ENCODE measurements at places on chromosomes 7 and 10.
A peak's percentile ranks its signal among the peaks of the same experiment; 100 is the strongest.

- peak; percentile 92 for DNase-seq
Measured at GRCh38 chr10:124728071-124728829, 15.9 kb downstream of the FAM53B start.

- DNase-seq, result no peak
Measured at GRCh38 chr7:151868396-151869108, 8.4 kb downstream of the PRKAG2 start.

GRCh38 chr7:143413123-143413522 is 4.5 kb upstream of the EPHA1 start:
- DNase-seq, result no peak

DNA sequence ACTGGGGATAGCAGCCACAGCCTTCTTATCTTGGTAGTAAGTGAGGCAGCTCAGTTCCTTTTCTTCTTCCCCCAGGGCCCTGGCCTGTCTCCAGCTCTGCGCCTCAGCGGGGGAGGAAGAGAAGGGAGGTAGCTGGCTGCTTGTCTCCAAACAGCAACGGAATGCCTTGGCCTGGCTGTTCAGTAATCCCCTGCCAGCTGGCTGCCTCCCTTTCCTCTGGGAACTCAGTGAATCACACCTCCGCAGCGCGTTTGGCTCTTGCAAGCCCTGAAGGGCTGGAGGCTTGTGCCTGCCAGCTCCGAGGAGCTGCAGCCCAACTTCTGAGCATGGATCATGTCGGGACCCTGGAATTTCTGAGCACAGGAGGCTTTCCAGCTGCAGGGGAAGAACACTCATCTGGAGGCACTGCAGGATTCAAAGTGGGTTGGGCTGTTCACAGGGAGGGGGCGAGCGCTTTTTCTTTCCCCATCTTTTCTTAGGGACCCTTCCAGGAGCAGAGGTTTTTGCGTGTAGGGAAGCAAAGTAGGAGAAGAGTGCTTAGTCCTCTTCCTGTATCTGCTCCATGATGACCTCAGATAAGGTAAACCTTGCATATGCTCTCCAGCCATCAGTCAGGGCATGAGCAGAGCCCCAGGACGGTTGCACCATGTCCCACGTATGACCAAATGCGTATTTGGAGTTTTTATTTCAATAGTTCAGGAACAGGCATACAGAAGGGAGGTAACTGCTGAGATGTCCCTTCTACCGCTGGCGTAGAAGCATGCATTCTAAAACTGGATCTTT is 253.2 kb upstream of the INHBA start:
- DNase-seq, result peak; percentile 45

DNA sequence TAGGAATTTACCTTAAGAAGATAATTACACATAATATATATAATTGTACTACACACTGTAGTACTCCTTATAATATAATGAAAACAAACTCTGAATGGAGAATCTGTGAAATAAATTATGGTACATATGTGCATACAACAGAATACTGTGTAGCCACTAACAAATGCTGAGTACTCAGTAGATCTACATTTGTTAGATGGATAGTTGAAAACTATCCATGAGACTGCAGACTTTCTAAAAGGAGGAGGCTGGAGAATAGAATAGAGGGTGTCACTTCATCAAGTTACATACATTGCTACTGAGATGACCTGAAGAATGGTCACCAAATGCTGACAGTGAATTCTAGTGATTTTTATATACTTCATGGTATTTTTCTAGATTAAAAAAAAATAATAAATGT is 68.7 kb upstream of the OGDHL start:
- no peak for DNase-seq

GRCh38 chr10:34190580-34190979 is 624.5 kb downstream of the PARD3 start:
- DNase-seq, result no peak

DNA sequence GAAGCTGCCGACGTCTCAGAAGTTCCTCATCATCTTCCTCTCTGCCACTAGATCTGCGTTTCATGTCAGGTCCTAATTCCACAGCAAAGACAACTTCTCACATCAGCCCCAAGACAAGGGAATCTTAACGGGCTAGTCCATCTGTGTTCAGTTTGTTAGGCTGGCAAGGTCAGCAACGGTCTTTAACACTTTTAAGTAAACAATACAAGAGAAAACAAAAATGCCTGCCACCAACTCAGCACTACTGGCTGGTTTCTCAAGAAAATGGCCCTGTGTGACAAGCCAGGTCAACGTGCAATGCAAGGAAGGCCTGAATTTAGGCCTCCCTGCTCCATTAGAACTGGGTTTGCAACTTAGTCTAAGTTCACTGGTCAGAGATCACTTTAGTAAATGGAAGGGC is 41.0 kb upstream of the AFAP1L2 start:
- DNase-seq, result no peak

GRCh38 chr10:58575491-58575890 is 62.8 kb downstream of the BICC1 start:
- DNase-seq, result no peak

GRCh38 chr7:112204499-112205342 is 1.5 kb downstream of the DOCK4 start:
- DNase-seq, result peak; percentile 77

DNA sequence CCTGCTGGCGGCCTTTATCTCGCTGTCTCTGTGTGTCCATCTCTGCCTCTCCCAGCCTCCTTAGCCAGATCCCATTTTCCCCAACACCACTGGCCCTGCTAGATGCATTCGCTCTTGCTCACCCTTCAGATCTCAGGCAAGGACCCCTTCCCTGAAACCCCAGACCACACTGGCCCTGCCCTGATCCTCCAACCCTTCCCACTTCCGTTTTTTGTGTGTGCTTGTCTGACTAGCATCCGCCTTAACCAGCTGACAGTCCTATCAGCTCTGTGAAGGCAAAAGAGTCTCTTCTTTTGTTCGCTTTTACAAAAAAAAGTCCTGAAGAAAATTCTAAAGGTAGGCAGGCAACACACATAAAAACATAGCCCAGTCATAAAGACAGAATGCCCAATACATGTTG is 28.7 kb downstream of the CHST15 start:
- peak; percentile 69 for DNase-seq

GRCh38 chr7:148729984-148730733 is 31.5 kb downstream of the CUL1 start:
- DNase-seq, result no peak

- DNase-seq, result no peak
Measured at GRCh38 chr10:86266446-86267242, 100.0 kb downstream of the GRID1 start.

DNA sequence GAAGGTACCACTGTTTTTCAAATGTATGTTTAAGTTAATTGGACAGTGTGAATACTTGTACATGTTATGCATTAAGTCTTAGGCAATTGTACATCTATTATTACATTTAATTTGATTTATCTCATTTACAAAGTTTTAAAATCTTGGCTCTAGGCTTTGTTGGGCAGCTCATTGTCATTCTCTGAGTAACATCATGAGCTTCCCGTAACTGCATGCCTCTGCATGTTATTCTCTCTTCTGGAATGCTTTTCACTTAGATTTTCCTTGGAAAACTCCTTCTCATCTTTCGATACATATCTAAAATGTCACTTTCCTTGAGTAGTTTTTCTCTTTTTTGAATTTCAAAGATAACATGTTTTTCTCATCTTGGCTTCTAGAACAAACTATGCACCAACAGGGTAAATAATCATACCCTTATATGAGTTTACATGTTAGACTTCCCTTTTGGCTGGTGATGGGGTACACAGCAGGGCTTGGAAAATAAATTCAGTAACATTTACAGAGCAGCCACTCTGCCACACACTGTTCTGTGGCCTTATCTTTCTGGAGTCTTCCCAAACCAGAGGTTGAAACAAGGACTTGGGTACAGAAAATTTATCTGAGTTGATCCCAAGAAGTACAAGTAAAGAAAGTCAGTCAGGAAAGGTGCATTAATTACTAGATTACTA is 42.2 kb upstream of the A1CF start:
- no peak for DNase-seq

DNA sequence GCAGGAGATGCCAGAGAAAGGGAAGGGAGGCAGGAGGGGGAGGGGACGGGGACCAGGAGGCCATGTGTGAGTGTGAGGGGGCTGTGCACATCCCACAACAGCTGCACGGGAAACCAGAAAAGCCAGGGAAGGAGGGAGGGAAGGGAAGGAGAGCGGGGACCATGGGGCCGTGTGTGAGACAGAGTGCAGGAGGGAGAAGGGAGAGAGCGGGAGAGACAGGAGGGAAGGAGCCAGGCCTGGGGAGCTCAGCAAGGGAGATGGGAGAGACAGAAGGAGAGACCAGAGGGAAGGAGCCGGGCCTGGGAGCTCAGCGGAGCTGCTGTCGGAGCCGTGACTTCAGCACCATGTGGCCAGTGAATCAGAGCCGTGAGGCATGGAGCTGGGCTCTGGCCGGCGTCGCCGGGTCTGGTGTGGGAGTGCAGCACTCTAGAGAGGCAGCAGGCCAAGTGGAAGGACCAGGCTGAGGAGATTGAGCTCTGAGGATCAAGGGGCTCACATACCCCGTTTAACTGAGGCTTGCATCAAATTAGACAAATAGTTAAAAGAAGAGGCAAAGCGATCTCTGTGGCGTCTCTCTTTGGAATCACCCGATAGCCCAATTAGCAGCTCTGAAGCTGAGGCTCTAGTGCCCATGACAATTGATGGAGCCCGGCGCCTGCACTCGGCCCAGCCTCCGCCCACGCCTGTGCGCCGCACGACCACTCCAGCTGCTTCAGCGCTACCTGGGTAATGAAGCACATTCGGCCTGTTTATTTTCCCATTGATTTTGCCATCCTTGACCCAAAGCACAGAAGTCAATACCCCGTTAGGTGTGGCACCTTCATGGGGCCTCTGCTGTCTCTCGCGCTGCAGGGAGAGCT is 150.4 kb downstream of the MAD1L1 start:
- DNase-seq, result no peak

DNA sequence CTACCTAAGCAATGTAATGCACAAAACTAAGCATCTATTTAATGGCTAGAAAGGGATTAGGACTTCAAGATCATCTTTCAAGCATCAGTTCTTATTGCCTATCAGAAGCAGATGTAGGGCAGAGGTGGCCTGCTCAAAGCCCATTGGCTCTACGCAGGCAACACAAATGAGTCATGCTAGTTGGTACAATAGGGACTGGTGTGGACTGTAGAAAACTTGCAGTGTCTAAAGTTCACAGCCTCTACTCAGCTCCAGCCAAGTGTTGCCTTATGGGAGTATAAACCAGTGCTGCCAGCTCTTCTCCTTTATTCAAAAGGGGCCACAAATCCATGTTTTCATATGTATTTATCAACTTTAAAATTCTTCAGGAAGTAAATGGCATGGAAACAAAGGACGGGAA is 31.7 kb downstream of the ASAH2 start:
- no peak for DNase-seq

DNA sequence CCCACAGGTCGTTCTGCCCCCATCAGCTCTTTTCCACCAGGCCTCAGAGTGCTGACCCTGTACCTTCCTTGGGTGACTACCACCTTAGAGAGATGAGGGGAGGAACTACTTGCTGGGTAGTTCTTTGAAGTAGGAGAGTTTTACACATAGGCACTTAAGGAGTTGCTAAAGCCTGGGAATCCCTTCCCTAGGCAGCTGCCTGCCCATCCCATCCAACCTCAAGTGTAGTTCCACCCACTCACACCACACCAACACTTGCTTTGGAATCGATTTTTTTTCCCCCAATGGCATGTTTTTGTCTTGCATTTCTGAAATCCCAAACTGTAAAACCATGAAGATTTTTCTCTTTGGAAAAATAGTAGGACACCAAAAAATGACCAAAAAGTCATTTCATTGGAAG is 47.7 kb downstream of the FBXW4 start:
- DNase-seq, result no peak

GRCh38 chr7:132904209-132904608 is 177.7 kb downstream of the CHCHD3 start:
- DNase-seq, result no peak

DNA sequence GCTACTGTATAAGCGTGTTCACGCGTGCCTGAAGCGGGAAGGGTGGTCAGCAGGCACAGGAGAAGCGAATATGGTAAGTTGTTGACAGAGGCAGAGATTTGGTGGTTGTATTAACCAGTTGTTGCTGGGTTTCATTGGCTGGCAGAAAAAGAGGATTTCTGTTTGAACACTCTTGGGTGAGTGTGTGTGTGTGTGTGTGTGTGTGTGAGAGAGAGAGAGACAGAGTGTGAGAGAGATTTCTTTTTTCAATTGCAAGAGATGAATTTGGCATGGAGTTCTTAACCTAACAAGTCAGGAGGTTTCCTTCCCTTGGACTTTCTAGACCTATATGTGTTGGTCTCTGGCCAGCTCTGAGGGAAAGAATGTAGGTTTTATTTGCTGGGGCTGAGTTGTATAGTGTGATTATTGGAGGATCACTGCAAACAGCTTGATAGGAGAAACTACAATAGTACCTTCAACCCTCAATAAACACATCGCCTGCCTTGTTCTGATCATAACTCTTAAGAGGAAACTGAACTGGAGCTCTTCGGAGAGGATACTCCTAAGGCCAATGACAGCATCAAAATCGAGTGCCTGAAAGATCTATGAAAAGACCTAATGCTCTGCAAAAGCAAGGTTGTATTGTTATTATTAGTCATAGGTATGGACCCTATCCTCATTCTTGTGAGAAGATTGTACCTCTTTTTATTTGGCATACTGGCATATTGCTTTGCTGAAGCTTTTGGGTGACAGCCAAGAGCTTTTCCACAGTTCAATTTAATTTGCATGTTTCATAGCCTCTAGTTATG is 1.2 kb downstream of the MCU start:
- peak; percentile 36 for DNase-seq

- no peak for DNase-seq
Measured at GRCh38 chr7:86645225-86645608, 1.5 kb downstream of the GRM3 start.

GRCh38 chr7:8284606-8285005 is 22.6 kb upstream of the ICA1 start:
- DNase-seq, result no peak

- no peak for DNase-seq
Measured at GRCh38 chr10:75951627-75952026, 520.2 kb downstream of the LRMDA start.

GRCh38 chr7:141027043-141027442 is 12.3 kb upstream of the MRPS33 start:
- no peak for DNase-seq

- no peak for DNase-seq
Measured at GRCh38 chr10:33835556-33835955, 501.1 kb upstream of the NRP1 start.

- DNase-seq, result no peak
Measured at GRCh38 chr10:25934621-25935139, 651 bp downstream of the MYO3A start.

DNA sequence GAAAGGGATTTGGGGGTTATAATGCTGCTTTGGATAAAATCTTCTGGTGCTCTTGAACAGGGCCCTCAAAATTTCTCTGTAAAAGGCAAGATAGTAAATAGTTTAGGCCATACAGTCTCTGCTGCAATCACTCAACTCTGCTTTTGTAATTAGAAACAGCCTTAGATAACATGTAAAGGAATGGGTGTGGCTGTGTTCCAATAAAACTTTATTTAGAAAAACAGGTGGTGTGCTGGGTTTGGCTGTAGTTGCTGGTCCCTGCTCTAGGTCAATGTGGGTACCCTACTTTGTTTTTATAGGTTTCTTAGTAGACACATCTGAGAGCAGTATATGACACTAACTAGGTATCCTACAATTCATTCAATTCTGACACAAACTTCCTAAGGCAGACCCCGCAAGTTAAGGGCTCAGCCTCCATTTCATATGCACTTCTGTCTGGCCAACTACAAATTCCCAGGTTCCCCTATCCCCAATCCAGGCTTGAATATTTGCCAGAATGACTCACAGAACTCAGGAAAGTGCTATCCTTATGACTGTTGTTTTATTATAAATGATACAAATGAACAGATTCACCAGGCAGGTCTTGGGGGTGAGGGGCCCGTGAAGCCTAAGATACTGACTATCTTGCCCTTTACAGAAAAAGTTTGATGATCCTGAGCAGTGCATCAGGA is 349.9 kb downstream of the RPS24 start:
- no peak for DNase-seq
